8988T (cell line): ENCODE measurements at places on chromosomes 4 and X.

DNA sequence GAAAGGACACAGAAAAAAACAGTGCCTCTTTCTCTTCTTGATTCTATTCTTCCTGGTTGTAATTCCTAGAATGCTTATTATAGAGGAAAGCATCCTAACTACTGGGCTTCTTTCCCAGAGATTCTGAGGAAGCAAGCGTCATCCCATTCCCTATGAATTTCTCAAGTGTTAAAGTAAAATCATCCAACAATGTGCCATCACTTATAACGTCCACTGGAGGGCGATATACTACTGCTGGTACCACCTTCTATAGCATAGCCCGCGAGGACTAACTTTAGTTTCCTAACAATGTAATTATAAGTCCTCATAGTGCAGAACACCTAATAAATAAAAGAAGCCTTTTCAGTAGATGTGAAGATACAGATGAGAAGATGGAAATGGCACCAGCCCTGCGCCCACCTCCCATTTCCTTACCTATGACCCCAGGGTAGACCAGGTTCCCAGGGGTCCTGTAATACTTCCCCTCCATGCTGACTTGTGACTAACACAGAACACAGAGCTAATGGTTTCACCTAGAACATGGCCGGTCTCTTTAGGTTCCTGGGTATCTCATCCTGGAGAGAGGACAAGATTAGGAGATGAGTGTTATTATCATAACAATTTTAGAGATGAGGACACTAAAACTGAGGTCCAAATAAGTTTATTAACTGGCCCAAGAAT lies 4.2 kb downstream of the CENPVL3 start:
- no peak for DNase-seq

- DNase-seq = no peak
Measured at GRCh38 chr4:138938366-138938690, 77.3 kb upstream of the NOCT start.

- no peak for DNase-seq
Measured at GRCh38 chrX:143636831-143637230, 930 bp upstream of the SLITRK4 start.

GRCh38 chr4:115790812-115791211 lies 677.4 kb upstream of the NDST4 start:
- no peak for DNase-seq

DNA sequence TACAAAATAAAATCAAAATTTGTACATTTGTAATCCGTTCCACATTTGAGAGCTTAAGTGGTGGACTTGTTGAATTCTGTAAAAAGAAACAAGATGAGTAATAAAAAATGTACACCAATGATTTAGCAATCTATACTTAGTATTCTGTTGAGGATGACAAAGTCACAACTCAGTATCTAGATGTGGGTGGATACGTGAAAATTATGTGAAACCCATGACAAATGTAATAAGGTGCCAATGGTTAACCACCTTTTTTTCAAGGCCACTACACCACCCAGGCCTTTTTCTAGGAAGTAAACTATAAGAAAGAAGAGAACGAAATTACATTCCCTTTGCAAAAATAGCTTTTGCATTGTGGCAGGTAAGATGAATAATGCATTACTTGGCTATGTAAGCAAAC lies 77.0 kb downstream of the ATP8A1 start:
- no peak for DNase-seq

GRCh38 chr4:84530871-84531270 lies 31.8 kb upstream of the NKX6-1 start:
- DNase-seq = no peak

GRCh38 chr4:31687717-31688342 lies 967.7 kb downstream of the PCDH7 start:
- DNase-seq = no peak
